ENCODE measurements at places on chromosomes 7 and 10. TPM values are rescaled to one million over a fixed set of nuclear protein-coding genes. Genes with fewer than 3 reads are reported as not detected.
A peak's percentile ranks its signal among the peaks of the same experiment; 100 is the strongest.

The ASAH2 gene
- polyA plus RNA-seq = 0.92 TPM

The SH3PXD2A gene
- 1.8 TPM for polyA plus RNA-seq

The TMEM229A gene
- 0.94 TPM for polyA plus RNA-seq

The PPP1R3C gene
- 0.94 TPM for polyA plus RNA-seq

The TMEM236 gene
- polyA plus RNA-seq = 0.03 TPM

The ZNF239 gene
- polyA plus RNA-seq = 5.4 TPM

The OR2A5 gene
- not detected for polyA plus RNA-seq

The PDK4 gene
- 0.07 TPM for polyA plus RNA-seq

The OPN4 gene
- polyA plus RNA-seq = not detected

DNA sequence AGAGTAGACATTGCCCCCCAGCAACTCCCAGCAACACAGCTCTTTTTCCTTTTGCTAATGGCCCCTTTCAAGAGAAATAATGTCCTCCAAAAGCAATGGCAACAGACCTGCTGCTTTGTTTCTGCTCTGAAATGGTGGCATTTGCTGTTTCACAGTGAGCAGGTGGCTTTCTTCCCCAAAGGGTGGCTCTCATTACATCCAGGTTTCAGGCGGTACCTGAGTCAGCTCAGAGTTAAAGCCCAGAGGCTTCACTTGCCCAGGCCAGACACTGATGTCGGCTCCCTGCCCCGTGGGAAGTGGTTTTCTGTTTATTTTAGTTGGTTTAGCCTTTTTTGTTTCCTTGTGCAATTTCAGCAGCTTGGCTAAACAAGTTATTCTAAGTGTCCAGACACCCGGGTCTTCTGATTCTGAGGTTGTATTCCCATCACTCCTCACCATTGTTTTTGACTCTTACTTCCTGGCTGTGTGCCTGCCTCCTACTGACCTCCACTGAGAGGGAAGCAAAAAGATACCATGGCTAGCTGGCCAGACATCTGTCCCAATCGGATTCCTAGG, 7.8 kb upstream of the ATOH7 start:
- DNase-seq = no peak

- DNase-seq = no peak
Measured at GRCh38 chr7:36273836-36274235, 115.8 kb upstream of the ANLN start.

DNA sequence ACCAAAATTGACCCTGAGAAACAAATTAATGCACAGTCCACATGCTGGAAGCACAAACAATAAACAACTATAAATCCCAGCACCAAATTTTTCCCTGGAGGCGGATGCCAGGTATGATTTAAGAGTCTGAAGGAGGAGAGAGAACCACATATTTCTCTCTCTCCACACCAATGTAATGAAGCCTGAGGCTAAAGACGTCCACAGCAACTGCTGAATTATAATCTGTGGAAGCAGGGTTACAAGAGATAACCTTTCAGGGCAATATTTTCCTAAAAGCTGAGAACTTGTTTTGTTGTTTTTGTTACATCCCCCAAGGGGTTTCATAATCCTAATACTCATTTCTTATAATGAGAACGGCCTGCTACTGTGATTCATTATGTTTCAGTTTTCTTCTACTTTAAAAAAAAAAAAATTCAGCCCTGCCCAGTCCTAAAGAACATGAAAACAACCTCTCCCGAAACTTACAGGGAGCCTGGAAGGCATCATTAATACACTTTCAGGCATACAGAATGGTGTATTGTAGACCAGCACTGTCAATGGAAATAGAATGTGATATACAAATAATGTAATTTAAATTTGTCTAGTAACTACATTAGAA, 48.5 kb upstream of the ABLIM1 start:
- DNase-seq = no peak

- no peak for DNase-seq
Measured at GRCh38 chr7:35512716-35513115, 182.2 kb downstream of the HERPUD2 start.

- DNase-seq = peak; percentile 33
Measured at GRCh38 chr7:70788276-70788675, 343.7 kb upstream of the GALNT17 start.

GRCh38 chr7:158512869-158513268, 74.8 kb downstream of the PTPRN2 start:
- no peak for DNase-seq

- no peak for DNase-seq
Measured at GRCh38 chr10:79112881-79113431, 44.2 kb downstream of the ZMIZ1 start.

- DNase-seq = no peak
Measured at GRCh38 chr7:5231116-5231515, 41.1 kb downstream of the WIPI2 start.

DNA sequence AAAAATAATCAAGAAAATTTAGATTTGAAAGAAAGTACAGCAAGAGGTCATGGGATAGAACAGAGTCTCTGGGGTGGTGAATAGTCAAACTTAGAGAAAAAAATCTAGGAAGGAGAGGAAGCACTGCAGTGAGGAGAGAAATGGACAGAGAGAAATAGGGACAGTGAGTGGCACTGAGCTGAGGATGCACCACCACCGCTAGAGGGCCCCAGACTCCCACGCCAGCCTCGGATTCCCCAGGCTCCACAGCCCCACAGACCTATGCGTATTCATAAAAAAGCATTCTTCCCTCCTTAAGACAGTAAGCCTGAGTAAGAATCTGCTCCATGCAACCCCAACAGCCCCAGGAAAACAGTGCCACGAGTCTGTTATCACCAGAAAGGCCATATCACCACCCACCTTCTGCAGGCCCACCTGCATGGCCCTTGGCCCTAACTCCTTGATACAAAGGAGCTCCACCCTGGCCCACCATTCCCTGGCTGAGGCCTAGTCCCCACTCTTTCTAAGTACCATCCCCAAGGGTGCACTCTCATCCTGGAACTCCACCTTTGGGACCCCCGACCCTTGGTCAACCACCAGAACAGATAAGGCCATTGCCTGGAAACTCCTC, 91.0 kb downstream of the ALOX5 start:
- DNase-seq = peak; percentile 84

GRCh38 chr7:27647046-27647445, 15.6 kb downstream of the HIBADH start:
- DNase-seq = no peak

DNA sequence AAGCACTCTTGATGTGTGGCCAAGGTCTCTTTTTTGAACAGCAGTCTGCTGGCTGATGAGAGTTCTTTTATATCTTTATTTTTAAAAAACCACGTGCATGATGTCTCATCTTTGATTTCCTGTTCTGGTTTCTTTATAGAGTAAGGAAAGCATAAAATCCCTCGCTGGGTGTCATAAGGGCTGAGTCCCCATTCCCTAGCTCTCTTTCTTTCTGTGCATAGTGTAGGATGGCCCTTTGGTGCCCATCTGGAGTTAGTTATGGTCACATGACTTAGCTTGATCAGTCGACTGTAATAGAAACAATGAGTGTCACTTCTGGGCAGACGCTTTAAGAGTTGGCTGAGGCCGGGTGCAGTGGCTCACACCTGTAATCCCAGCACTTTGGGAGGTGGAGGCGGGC, 38.5 kb downstream of the GHRHR start:
- DNase-seq = no peak

Measured in GM23338 (cell line).